T47D (cell line): ENCODE measurements at places on chromosomes 12 and 14.

DNA sequence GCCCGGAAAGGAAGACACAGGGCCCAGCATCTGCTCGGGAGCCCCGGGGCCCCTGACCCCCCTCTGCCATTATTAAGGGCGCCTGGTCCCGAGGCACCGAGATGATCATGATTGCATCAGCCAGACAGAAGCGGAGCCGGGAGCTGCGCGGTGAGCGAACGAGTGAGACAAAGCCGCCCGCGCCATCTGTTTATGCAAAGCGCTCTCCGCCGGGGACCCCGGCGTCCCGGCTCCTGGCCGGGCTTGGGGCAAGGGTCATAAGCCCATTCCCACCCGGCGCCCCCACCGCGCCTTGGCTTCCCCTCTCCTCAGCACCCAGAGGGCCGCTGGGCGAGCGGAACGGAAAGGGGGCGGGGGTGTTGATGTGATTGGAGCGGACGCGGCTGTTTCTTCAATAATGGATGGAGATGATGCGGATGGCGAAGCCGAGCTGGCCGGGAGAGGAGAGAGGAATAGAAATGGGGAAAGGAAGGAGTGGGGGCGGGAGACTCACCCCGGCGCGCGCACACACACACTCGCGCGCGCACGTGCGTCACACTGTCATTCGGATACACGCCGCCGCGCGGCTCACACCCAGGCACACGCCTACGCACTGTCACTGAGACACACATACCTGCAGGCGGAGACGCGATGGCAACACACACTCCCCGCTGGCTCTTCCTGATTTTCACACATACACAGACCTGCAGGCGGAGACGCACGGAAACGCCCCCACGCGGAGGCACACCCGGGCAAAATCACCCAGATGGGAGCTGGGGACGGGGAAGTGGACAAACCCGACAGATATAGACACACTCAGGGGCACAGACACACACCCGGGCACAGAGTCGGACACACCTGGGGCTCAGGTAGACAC, 10.7 kb downstream of the STAC3 start:
- peak; percentile 79 for DNase-seq

GRCh38 chr12:92717202-92717601, 14.4 kb downstream of the PLEKHG7 start:
- DNase-seq: peak; percentile 39

- DNase-seq: no peak
Measured at GRCh38 chr12:75481013-75481705, 604 bp downstream of the GLIPR1 start.

GRCh38 chr14:96072076-96072475, 32.9 kb downstream of the C14orf132 start:
- DNase-seq: no peak

DNA sequence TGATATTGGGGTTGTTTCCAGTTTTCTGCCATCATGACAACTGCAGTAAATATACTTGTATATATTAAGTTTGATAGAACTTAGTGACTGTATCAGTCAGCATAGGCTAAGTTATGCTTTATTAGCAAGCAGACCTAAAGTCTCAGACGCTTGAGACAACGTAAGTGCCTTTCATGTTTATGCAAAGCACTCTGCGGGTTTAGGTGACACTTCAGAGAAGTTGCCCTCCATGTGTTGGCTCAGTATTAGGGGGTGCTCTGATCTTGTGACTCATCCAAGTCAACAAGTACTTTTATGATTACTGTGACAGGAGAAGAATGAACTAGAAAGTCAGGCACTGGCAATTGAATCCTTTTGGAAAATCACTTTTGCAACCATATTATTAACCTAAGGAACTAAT, 13.3 kb upstream of the OTOGL start:
- no peak for DNase-seq

DNA sequence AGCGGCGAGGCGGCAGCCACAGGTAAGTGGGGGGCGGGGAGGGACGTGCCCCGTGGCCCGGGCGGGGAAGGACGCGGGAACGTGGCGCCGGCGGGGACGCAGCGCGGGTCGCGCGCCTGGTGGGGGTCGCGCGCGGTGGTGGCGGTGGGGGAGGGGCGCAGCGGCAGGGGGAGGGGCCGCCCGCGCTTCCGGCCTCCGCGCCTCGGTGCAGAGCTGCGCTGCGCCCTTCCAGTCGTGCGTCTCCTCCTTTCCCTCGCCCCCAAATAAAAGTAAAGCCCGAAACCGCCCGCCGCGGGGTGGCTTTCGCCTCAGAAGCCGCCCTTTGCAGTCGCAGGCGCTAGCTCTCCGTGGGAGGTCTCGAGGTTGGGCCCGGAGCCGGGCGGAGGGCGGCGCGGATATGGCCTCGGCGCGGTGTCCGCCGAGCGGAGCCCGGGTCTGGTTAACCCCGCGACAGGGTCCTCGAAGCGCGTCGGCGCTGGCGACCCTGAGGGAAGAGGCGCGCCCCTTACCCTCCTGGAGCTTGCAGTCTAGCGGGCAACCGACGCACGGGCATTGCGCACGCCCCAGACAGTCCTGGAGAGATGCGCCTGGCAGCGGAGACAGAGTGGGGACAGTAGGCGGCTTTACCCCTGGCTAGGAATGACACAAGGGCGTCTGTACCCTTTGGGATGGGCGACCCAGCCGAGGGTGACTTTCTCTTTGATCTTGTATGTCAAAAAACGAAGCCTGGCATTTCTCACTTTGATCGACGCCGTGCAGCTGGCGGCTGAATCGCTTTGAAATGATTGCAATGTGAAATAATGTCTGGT, 589 bp downstream of the ATF1 start:
- peak; percentile 33 for DNase-seq

- DNase-seq: no peak
Measured at GRCh38 chr12:46459111-46459510, 86.5 kb upstream of the SLC38A2 start.

- DNase-seq: no peak
Measured at GRCh38 chr14:50821510-50822464, 9.2 kb downstream of the NIN start.

DNA sequence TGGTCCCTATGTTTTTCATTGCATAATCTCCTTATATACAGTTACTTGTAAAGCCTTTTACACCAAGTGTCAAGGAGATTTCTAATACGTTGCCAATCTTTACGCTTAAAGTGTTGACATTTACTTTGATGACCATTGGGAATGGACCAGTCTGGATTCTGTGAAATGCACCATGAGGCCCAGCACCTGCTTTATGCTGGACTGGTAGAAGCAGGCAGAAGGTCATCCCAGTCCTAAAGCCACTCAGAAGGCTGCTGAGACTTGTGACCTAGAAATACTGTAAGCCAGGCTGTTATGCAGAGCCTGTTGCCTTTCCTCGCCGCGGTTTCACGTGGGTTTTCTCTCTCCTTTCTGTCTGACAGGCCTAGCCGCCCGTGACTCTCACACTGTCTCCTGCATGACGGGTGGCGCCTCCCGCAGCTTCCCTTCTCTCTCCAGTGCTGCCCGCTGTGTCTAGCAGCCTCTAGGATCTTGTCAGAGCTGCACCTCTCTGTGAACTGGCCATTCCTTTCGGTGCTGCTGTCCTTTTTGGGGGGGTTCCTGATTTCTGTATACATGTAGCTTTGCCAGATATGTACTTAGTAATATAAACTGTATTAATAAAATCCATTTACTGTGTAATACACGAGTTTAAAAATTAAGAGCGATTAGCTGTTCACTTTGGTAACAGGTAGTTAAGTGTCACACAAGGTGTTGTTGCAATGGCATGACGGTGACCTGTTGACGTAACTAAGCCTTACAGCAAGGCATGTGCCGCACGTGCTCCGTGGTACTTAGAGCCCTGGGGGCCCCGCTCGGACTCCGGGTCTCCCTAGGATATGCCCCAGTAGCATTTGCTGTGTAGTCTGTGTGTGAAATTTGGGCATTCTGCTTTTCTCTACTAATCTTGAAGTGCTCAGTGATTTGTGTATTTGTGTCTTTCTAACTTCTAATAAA, 29.7 kb downstream of the XRCC3 start:
- no peak for DNase-seq

GRCh38 chr14:63295231-63295685, 23.5 kb downstream of the GPHB5 start:
- DNase-seq: no peak

DNA sequence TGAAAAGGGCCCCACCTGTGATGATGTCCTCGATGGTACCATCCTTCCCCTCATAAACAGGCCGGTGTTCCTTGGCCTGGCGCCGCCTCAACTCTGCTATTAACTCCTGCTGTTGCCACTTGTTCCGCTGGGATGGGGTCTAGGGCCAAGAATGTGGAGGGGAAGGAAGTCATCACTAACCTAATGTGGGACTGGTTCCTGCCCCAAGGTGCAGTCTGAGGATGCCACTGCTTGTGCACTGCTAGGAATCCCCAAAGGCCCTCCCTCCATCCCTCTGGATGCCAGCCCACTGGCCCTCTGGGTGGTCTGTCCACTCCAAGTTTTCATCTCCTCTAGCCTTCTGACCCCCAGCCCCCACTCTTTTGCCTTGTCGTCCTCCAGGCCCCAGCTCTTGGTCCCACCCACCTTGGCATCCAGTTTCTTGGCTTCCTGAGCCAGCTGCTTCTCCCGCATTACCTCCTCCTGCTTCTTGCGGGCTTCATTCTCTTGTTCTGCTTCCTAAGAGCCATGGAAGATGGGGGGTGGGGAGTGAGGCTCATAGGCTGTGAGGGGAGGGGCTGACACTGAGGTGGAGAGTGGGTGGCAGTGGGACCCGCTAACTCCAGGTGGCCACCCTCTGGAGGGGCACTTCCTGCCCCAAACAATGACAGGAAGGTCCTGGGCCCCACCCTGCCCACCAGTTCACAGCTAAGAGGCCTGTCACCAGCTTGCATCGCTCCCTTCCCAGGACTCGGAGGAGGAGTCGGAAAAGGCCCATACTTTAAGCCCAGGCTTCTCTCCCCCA, 23.7 kb downstream of the PRPF40B start:
- DNase-seq: no peak
